ENCODE measurements at places on chromosomes 7 and 10.

- no peak for DNase-seq
Observed at GRCh38 chr7:159177284-159177953, 32.8 kb upstream of the VIPR2 start.

DNA sequence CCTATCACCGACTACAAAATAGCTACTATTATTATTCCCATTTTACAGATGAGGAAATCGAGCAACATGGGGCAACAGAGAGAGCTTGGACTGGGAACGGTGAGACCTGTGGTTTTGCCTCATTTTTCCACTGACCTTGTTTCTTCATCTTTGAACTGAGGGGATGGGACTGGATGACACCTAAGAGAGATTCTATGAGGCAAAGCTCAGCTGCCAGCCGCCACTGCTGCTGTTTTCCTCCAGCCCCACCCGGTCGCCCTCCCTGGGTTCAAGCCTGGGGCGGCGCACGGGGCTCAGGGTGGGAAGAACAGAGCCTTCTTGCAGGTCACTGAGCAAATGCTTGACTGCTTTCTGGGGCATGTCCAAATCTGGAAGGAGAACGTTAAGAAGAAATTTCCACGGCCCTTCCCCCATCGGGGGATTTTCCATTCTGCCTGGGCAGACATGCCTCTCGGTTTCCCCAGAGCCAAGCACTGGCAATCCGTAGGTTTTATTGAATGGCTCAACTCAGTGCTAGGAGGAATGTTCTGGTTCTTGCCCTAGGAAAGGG, 12.3 kb downstream of the DDIT4 start:
- no peak for DNase-seq

GRCh38 chr10:65708057-65708456, 1217.8 kb upstream of the LRRTM3 start:
- no peak for DNase-seq

- DNase-seq = no peak
Observed at GRCh38 chr10:91528768-91529167, 104.1 kb downstream of the PPP1R3C start.

- DNase-seq = no peak
Observed at GRCh38 chr7:96901822-96902445, 103.4 kb upstream of the DLX6 start.

DNA sequence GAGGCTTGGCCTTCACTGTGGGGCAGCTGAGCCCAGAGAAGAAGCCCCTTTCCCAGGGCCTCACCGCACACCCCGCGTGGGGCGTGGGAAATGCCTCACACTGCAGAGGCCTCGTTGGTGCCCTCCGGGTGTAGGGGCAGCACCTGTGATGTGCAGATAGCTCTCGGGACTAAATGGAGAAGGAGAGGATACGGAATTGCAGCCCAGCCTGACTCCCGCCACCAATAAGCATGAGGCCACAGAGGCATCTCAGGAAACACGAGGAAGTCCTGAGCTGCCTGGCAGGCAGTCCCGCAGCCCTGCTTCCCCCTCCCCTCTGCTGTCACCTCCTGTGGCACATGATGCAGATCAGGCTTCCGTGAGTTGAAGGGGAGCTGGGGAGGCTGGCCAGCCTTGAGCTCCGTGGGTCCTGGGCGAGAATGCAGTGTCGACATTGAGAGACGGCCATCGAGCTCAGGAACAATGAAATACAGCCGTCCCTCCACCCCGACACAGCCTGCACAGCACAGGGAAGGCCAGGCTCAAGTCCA, 59.6 kb upstream of the PPP2R2D start:
- no peak for DNase-seq

GRCh38 chr10:75449382-75450074, 18.1 kb downstream of the LRMDA start:
- no peak for DNase-seq

Measured in fibroblast of upper back skin (primary cell).